LoVo (cell line): ENCODE measurements at places on chromosomes 7 and 10.
A peak's percentile ranks its signal among the peaks of the same experiment; 100 is the strongest.

- DNase-seq = no peak
Measured at GRCh38 chr10:79038841-79039201, 29.9 kb upstream of the ZMIZ1 start.

- DNase-seq = no peak
Measured at GRCh38 chr7:130087364-130087763, 17.0 kb downstream of the KLHDC10 start.

DNA sequence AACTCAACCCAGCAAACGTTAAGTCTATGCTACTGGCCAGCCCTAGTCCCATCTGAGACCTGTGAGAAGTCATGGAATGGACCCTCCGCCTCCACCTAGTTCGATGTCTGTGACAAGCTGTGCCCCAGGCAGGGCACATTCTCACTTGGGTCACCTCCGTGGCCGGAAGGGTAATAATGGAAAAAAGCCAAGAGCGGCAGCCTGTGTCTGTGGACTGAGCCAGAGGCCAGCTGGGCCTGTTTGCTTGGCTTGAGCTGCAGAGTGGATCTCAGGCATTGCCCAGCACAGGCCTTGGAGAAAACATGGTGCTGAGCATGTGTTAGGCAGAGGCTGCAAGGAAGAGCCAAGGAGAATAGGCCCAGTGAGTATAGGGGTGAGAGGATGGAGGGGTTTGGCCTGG is 97.8 kb downstream of the GALNT17 start:
- DNase-seq = no peak

- no peak for DNase-seq
Measured at GRCh38 chr10:106181501-106181900, 983.0 kb downstream of the SORCS1 start.

GRCh38 chr7:2287745-2288144 is 26.5 kb downstream of the SNX8 start:
- no peak for DNase-seq

GRCh38 chr7:24786941-24787340 is 29.7 kb upstream of the GSDME start:
- no peak for DNase-seq

GRCh38 chr10:58435297-58435985 is 50.2 kb downstream of the TFAM start:
- peak; percentile 77 for DNase-seq

GRCh38 chr10:73043766-73044377 is 52.8 kb downstream of the P4HA1 start:
- no peak for DNase-seq

DNA sequence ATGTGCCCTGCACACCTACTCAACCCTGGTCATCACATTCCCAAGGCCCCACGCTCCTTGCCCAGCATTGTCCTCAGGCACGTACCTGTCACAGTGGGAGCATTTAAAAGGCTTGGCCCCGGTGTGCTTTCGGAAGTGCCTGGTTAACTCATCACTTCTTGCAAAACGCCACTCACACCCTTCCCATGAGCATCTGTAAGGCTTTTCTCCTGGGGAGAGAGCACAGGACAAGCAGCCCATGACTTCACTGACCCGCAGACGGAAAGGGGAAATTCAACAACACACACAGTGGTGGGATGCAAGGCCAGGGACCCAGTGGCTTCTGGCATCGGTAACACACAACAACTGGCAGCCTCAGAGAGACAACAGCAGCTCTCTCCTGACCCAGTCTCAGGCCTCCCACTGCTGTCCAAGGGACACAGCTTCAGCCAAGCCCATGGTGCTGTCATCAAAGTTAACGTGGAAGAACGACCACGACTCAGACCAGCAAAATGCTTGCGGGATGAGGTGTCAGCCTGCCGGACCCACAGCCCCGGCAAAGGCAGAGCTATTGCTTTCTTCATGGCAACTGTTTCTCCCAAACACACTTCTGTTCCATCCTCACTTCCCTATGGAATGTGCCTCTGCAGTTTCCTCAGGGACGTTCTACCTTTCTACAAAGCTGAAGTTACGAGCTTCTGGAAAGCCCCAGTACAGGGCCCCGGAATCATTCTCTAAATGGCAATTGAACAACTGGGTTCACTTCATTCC is 4.8 kb downstream of the KLF6 start:
- DNase-seq = peak; percentile 44

DNA sequence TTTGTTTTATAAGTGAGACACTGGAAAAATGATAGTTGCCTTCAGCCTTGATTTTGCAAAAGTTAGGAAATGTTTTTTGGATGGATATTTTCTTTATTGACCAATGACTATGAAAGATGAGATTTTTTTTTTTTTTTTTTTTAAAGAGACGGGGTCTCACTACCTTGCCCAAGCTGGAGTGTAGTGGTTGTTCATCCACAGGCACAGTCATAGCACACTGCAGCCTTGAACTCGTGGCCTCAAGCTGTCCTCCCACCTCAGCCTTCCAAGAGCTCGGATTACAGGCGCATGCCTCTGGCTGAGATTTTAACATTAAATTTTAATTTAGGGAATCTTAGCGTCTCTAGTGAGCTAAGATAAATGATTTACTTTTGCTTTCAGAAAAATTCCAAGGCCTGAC is 66.2 kb downstream of the LOXL4 start:
- DNase-seq = no peak

DNA sequence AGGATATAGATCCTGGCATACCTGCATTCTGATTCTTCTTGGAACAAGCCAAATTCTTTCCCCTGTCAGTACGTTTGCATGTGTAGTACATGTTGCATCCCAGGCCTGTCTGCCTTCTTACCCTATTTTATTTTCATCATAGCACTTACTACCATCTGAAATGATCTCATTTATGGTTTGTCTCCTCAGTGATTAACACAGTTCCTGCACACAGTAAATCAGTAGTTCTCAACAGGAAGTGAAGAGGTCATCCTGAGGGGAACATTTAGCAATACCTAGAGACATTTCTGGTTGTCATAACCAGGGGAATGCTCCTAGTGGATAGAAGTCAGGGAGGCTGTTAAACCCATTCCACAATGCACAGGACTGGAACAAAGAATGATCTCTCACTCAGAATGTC is 38.2 kb upstream of the SLC26A4 start:
- DNase-seq = no peak

- peak; percentile 8 for DNase-seq
Measured at GRCh38 chr10:69142983-69143382, 19.0 kb downstream of the VPS26A start.

- DNase-seq = no peak
Measured at GRCh38 chr10:70931168-70931815, 42.9 kb upstream of the PCBD1 start.

DNA sequence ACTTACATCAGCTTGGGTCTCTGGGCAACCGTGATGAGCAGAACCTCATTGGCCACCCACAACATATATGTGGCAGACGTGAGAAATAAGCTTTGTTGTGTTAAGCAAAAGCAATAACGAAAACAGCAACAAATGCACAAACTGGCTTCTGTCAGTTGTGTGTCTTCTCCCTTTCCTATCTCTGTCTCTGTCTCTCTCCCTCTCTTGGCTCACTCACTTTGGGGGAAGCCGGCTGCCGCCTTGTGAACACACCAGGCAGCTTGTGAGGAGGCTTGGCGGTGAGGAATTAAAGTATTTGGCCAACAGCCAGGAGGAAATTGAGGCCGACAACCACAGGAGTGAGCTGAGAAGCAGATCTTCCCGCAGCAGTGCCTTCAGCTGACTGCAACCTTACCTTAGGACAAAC is 21.9 kb upstream of the CDCA7L start:
- DNase-seq = peak; percentile 19

DNA sequence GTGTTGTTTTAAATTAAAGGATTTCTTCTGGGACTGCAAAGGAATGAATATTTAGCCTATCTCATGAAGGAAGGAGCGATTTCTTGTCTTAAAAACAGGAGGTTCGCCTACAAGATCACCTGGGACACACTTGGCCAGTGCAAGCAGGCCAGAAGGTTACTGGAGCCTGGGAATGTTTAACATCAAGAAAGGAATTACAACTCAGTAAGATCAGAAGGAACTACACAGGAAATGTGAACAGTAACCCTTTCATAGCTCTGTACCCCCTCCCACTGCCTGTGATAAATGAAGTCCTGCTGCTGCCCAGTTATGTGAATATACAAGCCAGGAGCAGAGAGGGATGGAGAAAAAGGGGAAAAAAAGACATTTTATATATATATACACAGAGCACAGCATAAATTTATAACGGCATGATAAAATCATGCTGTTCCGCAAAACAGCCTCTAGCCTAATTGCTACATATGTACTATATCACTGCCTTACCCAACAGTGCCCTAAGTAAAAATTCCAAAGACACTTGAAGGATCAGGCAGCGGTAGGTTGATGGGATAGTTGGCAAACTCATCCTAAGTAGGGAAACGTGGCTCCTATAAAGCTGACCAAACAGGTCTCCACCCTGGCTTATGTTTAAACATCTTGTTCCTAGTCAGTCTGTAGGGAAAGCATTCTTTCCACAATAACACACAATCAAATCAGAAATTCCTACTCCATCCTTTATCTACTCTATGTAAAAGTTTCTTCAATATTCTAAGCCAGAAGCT is 63.8 kb downstream of the ZNF438 start:
- DNase-seq = no peak

DNA sequence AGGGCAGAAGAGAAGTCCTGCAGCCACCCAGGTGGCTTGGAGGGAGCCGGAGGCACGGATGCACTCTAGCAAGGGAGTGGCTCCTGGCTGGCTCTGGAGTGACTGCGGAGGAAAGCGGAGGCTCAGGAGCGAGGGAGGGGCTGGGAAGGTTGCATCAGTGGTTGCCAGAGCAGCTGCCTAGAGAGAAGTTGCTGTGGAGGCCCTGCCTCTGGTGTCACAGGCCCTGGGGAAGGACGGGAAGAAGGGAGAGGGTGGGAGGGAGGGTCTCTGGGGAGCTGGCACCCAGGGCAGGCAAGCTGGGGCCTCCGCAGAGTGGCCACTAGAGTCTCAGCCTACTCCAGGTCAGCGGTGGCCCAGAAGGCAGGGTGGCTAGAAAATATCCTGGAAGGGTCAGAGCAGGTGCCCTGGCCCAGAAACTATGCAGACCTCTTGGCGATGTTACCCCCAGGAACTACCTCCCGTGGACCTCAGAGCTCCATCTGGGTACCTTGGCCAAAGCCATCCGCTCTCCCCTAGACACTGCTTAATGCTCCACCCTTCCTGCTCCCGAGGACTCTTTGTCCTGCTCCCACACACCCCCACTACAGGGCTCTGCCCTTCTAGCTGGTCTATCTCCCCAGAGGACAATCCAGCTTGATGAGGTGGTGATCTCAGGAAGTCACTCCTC is 164.3 kb downstream of the NRF1 start:
- DNase-seq = no peak

GRCh38 chr7:120442838-120443237 is 169.9 kb downstream of the KCND2 start:
- DNase-seq = no peak

DNA sequence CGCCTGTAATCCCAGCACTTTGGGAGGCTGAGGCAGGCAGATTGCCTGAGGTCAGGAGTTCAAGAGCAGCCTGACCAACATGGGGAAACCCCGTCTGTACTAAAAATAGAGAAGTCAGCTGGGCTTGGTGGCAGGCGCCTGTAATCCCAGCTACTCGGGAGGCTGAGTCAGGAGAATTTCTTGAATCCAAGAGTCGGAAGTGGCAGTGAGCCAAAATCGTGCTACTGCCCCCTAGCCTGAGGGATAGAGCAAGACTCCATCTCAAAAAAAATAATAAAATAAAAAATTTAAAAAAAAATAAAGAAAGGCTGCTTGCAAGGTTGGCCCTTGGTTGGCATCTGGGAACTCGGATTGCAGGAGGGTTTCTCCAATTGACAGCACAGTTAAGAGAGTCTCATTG is 221.6 kb downstream of the DGKI start:
- no peak for DNase-seq

DNA sequence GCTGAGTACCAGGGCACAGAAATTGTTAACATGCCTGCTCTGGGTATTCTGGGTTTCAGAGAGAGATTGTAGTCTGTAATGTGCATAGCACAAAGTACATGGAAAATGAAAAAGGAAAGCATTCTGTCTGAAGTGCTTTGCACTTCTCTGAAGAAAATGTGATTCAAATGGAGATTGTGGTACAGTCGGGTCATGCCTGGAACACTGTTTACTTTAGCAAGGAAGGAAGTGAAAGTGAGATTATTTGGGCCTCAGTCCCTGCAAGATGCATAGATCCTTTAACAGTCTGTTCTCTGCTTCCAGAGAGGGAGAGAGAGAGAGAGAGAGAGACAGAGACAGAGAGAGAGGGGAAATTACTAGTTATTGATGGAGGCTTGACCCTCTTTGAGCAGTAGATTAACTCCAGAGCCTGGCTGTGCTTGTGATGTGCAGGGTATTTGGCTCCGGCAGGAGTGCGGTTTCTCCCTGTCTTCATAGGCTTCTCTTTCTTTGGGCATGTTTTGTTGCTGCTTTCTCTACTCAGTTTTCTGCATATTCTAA is 5.4 kb downstream of the VWC2 start:
- DNase-seq = no peak

- DNase-seq = no peak
Measured at GRCh38 chr10:75696536-75696935, 265.1 kb downstream of the LRMDA start.

GRCh38 chr7:128215739-128216138 is 25.3 kb upstream of the LEP start:
- no peak for DNase-seq

- DNase-seq = no peak
Measured at GRCh38 chr10:42960991-42961795, 115.7 kb upstream of the RET start.

DNA sequence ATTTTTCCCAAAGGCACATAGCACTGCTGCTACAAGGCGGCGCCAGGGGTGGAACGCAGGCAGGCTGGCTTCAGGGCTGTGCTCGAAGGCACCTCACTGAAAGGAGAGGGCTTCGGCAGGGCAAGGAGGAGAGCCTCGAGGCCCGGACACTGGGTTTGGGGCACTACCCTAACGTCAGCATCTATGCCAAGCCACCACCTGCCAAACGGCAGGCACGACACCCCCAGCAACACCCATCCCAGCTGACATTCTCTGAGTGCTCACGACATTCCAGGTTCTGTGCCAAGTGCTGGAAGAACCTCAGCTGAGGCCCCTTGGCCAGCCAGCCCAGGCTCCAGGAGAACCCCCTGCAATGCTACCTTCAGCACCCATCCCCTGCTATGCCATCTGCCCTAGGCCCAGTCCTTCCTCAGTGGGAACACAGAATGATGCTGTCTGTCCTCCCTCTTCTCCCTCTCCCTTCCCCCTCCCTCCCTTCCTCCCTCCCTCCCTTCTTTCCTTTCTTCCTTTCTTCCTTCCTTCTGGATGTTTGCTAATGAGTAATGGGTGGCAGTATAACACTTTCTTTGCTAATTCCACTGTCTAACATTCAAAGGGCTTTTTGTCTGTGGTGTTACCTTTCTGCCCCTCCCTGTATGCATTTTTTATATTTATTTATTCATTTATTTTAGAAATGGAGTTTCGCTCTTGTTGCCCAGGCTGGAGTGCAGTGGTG is 24.3 kb downstream of the ZCCHC24 start:
- no peak for DNase-seq

- no peak for DNase-seq
Measured at GRCh38 chr7:26038201-26038990, 113.6 kb upstream of the NFE2L3 start.

- no peak for DNase-seq
Measured at GRCh38 chr10:5658871-5659618, 7.3 kb downstream of the ASB13 start.

GRCh38 chr7:12064586-12065127 is 146.4 kb upstream of the TMEM106B start:
- peak; percentile 18 for DNase-seq
